Stimulated activated CD8-positive, alpha-beta memory T cell treated with anti-CD3 and anti-CD28 coated beads, Interleukin-15, amount 100 ng/mL, for 1 hour (primary cell): ENCODE measurements at places on chromosomes 2 and 18.

DNA sequence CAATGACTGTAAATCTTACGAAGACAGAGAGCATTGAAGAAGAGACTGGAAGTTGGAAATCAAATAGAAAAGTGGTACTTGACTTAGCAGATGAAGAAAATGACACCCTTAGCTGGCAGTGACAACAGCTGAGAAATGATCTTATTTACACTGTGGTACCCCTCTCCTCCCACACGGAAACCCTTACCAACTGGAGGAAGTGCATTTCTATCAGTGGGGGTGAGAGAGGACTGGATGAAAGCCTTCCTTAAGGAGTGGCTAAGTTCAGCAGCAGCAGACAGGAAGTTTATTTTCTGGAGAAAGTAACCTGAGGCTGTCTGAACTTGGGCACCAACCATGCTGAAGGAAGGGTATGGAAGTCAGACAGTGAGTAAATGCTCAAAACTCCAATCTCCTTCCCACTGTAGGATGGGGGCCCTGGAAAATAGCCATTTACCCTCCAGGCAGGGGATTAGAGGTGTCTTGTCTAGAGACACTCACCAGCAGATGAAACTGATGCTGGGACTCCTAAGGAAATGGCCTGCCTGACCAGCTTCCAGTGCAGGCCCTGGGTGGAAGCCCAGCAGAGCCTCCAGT is 160.2 kb upstream of the NCK2 start:
- no peak for DNase-seq

- DNase-seq: peak; percentile 39
Observed at GRCh38 chr2:85852937-85853498, 35.8 kb downstream of the ST3GAL5 start.

DNA sequence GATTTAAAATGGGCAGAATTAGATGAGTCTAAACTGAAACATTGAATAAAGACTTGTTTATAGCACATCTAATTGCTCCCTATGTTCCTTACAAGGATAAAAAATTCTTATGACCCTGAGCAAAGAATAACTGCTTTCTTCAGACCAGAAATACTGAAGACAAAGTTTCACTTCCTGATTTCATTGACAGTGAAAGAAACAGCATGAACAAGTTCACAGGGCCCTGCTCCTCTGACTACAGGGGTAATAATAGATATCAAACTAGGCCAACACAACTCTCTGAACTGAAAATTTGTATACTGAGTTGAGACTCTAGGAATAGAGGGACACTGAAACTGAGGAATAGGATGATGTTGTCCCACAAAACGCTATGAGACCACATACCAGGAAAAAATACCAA is 1383.3 kb upstream of the CDH2 start:
- DNase-seq: no peak

GRCh38 chr2:15832030-15832709 is 108.2 kb upstream of the MYCN start:
- no peak for DNase-seq

- DNase-seq: no peak
Observed at GRCh38 chr2:75087736-75088135, 111.6 kb downstream of the TACR1 start.

DNA sequence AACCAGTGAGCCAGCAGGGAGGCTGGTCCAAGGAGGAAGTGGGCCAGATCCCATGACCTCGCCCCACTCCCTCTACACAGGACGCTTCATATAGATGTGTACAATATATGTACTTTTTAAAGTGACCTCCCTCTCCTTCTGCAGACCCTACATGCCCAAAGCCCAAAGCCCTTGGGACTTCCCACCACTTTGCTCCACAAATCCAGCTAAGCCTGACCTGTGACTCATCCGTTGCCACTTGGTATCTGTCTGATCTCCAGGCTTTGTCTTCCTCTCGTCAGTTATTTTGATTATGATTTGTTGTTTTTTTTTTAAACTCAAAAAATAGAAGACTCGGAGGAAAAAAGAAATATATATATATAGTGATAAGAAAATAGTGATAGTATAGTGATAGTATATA is 470.8 kb downstream of the KCNJ3 start:
- DNase-seq: no peak

GRCh38 chr2:135797497-135798274 is 39.3 kb downstream of the LCT start:
- DNase-seq: peak; percentile 62

- no peak for DNase-seq
Observed at GRCh38 chr18:48854780-48855179, 96.0 kb downstream of the SMAD7 start.

GRCh38 chr18:46815661-46816060 is 58.8 kb upstream of the ST8SIA5 start:
- DNase-seq: no peak

- DNase-seq: no peak
Observed at GRCh38 chr2:19120941-19121750, 237.3 kb downstream of the OSR1 start.

GRCh38 chr2:29485117-29485516 is 369.9 kb downstream of the CLIP4 start:
- no peak for DNase-seq

GRCh38 chr2:11140492-11140891 is 14.8 kb upstream of the SLC66A3 start:
- no peak for DNase-seq

- no peak for DNase-seq
Observed at GRCh38 chr18:54254265-54254758, 15.0 kb upstream of the POLI start.

DNA sequence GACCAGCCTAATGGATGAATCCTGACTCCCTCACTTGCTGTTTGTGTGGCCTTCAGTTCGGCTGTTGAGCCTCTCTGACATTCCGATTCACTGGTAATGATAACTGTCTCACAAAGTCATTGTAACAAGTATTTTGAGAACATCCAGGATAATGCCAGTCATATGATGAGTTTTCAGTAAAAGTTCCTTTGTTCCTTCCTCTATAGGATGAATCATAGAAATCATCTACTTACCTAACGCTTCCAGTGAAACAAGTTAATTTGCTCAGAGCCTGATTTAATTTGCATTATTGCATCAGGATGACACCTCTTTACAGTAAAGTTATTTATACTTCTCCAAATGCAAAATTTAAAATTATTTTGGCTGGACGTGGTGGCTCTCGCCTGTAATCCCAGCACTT is 32.0 kb downstream of the RAB31 start:
- DNase-seq: no peak

DNA sequence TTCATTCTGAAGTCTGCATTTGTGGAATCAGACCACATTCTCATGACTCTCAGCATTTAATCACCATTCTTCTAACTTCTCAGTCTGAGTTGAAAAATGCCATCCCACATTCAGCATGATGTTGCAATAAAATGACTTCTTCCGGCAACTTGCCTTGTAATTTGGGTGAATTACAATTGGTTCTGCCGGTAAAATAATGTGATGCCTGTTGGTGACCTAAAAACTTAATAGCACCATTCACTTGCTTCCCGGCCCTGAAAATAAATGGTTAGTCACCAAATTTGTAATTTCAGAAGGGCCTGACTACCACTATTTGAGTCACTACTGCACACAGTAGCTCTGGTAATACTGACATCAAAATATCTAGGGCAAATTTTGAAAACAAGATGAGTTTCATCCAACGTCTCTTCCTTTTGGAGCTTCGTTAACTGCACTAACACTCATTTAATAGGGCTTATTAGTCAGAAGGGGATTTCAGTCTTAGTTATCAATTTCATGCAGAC is 637.1 kb upstream of the CHAC2 start:
- no peak for DNase-seq

GRCh38 chr2:173053043-173053699 is 22.5 kb upstream of the MAP3K20 start:
- DNase-seq: no peak

GRCh38 chr2:105296017-105296611 is 33.4 kb downstream of the TGFBRAP1 start:
- DNase-seq: no peak

DNA sequence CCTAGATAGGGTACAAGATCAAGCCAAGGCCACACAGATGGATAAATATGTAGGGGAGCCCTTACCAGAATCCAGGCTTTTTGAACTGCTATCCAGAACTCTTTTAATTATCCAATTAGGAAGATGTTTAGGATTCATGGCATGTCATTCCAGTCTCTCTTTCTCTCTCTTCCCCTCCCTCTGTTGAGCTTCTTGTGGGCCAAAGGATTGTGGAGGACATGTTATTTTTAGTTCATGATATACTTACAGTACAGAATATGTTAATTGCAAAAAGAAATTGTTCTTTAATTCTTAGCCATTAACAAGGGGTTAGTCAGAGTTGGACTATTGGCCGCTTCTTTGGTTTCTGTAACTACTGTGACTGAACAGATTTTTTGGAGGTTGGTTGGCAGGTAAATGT is 113.0 kb downstream of the SETBP1 start:
- no peak for DNase-seq

GRCh38 chr2:100755441-100755840 is 64.5 kb upstream of the NPAS2 start:
- DNase-seq: no peak

DNA sequence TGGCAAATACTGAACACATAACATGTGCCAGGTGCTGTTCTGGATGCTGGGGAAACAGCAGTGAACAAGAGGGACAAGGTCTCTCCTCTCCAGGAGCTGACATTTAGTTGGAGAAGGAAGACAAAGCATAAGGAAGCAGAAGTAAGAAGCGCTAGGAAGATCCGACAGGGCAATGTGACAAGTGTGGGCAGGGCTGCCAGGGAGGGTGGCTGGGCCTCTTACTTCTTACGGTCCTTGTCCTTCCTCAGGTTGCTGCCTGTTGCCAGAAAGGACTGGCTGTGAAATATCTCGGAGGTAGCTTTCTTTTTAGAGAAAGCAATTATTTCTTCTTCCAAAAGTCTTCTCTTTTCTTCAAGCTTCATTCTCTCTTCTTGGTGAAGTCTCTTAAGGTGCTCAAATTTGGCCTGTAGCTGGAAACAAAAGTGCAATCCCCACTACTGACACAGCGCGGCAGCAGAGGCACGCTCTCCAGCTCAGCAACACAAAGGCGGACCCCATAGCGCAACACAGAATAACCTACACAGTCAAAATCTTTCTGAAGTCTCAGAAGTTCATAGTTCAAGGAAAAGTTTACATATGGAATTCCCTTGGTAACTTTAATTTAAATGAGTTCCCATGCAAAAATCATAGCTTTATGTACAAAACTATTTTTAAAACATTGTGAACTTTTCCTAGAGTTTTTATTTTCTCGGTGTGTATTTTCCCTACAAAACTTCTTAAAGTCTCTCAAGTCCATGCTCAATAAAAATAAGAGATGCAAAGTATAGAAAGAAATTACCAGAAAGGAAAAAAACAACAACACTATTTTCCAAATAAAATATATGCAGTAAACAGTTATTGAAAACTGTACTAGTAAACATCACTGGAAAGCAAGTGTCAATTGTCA is 67.7 kb downstream of the SEPTIN10 start:
- DNase-seq: peak; percentile 31
